ENCODE measurements at places on chromosomes 7 and 10.

GRCh38 chr7:20542594-20542993 is 72.9 kb upstream of the ABCB5 start:
- DNase-seq: peak; percentile 43

DNA sequence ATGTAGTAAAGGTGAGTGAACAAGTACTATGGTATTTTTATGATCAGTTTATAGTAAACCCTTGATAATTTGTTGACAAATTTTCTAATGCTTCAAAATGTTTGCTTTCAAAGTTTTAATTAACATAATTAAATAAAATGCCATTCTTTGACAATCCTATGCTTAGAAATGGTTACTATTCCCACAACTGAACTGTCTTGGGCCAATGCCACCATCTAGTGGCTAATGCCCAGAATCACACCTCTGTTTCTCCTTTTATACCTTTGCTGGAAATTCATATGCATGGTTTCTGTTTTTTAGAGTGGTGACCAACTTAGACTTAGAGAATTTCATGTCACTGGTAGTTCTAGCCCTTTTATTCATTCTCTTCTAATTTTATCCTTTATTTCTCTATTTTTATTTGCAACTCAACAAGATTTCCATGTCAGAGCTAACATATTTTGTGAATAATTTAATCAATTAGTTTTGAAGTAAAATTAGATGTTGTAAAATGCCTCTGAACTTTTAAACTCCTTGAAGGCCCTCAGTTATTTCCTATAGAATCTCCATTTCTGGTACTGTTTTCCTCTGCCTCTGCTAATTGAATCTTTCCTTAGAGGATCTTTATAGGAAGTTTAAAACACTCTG is 31.1 kb downstream of the PCGF5 start:
- DNase-seq: peak; percentile 85

- no peak for DNase-seq
Measured at GRCh38 chr10:85611746-85612377, 754.7 kb downstream of the GRID1 start.

DNA sequence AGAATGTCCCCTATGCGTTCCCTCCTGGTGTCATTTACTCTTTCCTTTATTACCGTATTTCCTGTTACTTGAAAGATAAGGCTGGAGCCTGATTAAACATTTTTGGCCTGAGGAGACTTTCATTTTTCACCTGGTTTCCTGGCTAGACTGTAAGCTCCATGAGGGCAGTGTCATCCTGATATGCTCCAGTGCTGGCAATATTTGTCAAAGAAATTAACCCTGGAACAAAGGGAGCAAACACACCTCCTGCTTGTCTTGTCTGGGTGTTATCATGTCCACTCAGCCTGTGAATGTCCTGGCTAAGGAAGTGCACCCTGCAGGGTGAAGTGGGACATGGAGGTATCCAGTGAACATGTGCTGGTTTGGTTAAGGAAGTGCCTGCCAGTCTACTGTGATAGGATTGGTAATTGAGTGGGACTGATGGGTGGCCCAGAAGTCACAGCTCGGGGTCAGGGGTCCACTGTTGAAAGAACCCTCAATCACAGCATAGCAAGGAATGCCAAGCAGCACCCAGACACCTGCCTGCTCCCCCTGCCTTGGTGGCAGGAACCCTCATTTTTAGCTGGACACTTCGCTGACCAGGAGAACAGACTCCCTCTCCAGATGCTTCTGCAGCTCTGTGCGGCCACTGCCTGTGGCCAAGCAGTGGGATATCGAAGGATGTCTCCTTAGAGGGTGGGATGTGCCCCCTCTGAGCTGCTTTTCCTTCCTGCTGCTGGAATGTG is 20.9 kb upstream of the PPIA start:
- no peak for DNase-seq

DNA sequence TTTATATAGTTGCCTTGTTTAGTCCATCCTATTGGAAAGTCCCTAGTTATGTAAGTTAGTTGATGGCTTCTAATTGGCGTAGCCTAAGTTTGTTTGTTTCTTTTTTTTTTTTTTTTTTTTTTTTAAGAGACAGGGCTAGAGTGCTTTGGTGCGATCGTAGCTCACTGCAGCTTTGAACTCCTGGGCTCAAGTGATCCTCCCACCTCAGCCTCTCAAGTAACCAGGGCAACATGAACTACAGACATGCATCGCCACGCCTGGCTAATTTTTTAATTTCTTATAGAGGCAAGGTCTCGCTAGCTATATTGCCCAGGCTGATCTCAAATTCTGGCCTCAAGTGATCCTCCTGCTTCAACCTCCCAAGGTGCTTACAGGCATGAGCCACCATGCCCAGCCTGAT is 7.1 kb downstream of the CSGALNACT2 start:
- DNase-seq: no peak
